M059J (cell line): ENCODE measurements at places on chromosomes 4 and X. TPM values are rescaled to one million over a fixed set of nuclear protein-coding genes. Genes with fewer than 3 reads are reported as not detected.

RRH gene
- total RNA-seq: not detected in 2 replicates

PAGE3 gene
- total RNA-seq: not detected in 2 replicates

FAM114A1 gene
- total RNA-seq: 98.0 and 156 TPM in 2 replicates

TASL gene
- total RNA-seq: 0.37 TPM in 1 of 2 replicates, not detected in the other

TBL1X gene
- 11.6 and 12.7 TPM in 2 replicates for total RNA-seq

PKD2 gene
- total RNA-seq: 19.5 and 26.4 TPM in 2 replicates

FAM47A gene
- not detected in 2 replicates for total RNA-seq

MUC7 gene
- total RNA-seq: 0.25 TPM in 1 of 2 replicates, not detected in the other

STATH gene
- not detected in 2 replicates for total RNA-seq

SPANXN4 gene
- total RNA-seq: not detected in 2 replicates

TMEM271 gene
- total RNA-seq: not detected in 2 replicates

PDZD4 gene
- total RNA-seq: 1.9 and 2.7 TPM in 2 replicates

PASD1 gene
- 0.12 and 0.27 TPM in 2 replicates for total RNA-seq

DRP2 gene
- total RNA-seq: 0.42 and 0.44 TPM in 2 replicates

SMIM10L2A gene
- 0.07 TPM in 1 of 2 replicates, not detected in the other for total RNA-seq

PNMA6A gene
- not detected in 2 replicates for total RNA-seq

CSN1S1 gene
- total RNA-seq: not detected in 2 replicates

MAD2L1 gene
- 49.7 and 97.9 TPM in 2 replicates for total RNA-seq

EGF gene
- total RNA-seq: 4.9 TPM in 2 replicates

NUDT11 gene
- 3.6 and 4.1 TPM in 2 replicates for total RNA-seq

FRMPD3 gene
- total RNA-seq: 0.05 TPM in 1 of 2 replicates, not detected in the other

PPARGC1A gene
- total RNA-seq: 3.6 and 5.4 TPM in 2 replicates

SPARCL1 gene
- total RNA-seq: 0.07 and 0.37 TPM in 2 replicates

ATP2B3 gene
- total RNA-seq: not detected in 2 replicates

TRO gene
- total RNA-seq: 10.6 and 18.7 TPM in 2 replicates

NPNT gene
- 0.07 TPM in 1 of 2 replicates, not detected in the other for total RNA-seq
